Suprapubic skin (tissue), 4 donors: ENCODE measurements at places on chromosomes 6 and 20. TPM values are rescaled to one million over a fixed set of nuclear protein-coding genes. Genes with fewer than 3 reads are reported as not detected.

Gene FAM209A
- total RNA-seq, result not detected

- no peak for DNase-seq
These were observed 48.7 kb upstream of the CLVS2 start for GRCh38 chr6:122947355-122947754.

DNA sequence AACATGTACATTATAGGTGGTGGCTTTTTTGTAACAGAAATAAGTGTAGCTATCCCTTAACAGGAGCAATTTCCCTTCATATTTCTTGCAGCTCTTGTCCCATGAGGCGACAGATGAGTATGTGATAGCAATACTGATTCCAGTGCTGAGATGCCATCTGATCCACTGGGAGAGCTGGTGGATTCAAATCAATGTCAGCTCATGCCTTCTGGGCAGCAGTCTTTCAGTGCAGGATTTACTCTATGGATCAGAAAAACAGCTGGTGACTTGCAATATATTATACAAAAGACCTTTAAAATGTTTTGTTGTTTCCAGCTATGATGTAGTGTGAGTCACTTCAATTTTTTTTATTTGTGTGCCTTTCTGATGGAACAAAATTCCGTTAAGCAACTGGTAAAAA is 259.9 kb upstream of the SASH1 start:
- no peak for DNase-seq

DNA sequence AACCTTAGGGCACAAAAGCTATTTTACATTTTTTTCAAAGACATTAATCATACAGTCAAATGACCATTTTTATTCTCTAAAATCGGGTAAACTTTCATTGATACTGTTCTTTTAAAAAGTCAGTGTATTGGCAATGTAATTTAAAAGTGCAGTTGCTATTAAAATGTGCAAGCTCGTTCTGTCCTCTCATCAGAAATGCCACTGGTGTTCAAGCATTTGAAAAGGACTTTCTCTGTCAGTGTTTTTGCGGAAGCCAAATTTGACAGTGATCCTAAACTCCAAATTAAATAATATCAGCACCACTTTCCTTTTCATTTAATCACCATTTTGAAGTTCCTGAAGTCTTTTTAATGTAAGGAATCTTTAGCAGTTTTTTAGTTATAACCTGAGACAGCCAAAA is 69.6 kb downstream of the AFG1L start:
- DNase-seq, result no peak

DNA sequence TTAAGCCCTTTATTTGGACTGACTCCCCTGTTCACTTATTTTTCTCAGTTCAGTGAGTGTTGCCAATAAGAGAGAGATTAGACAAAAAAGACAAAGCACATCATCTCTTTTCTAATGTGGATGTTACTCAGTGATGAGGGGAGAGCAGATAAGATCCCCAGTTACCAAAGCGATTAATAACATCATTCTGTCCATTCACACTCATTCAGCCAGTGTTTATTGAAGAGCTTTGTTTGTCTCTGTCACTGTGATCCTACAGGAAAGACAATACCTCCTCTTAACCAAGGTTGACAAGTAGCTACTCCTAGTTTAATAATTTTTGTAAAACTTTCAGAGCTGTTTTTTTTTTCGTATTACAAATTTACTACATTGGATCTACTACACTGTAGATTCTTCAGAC is 163.0 kb downstream of the EYA4 start:
- DNase-seq, result no peak

DNA sequence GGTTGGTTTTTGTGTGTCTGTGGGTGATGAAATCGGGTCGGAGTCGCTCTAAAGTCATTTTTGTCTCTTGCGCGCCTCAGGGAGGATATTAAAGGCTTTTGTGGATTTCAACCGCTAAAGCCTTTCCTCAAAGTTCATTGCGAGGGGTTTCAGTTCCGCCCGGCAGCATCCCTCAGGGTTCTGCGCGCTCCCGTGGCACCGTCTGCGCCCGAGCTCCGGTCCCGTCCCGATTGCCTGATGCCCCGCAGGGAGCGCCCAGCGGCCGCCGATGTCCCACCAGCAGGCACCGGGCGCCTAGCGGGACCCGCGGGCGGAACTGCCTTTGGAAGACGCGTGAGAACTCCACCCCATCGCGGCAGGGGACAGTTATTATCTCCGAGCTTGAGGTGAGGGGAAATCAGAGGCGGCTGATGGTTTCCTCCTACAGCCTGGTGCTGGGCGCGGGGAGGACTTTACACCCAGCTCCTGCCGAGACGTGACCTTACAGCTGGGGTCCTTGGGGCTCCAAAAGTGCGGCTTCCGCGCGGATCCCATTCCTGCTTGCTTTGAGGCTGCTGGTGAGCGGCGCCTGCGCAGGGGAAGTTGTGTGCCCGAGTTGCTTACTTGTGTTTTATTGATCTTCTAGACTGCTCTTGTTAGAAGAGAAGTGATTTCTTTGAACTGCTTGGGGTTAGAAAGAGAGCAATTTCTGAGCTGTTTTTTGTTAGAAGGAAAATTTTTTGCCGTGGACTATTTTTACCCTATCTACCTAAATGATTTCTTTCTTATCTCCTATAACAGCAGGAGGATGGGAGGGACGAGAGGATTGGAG is 27.1 kb downstream of the ULBP1 start:
- peak; percentile 58 for DNase-seq

Gene PPIL6
- 4.5 TPM for total RNA-seq

Gene SOX18
- total RNA-seq, result 3.9 TPM

Gene NMBR
- total RNA-seq, result not detected

- no peak for DNase-seq
These were observed 138.7 kb upstream of the SASH1 start for GRCh38 chr6:148203970-148204369.

- DNase-seq, result no peak
These were observed 26.0 kb upstream of the C6orf62 start for GRCh38 chr6:24744911-24745310.

DNA sequence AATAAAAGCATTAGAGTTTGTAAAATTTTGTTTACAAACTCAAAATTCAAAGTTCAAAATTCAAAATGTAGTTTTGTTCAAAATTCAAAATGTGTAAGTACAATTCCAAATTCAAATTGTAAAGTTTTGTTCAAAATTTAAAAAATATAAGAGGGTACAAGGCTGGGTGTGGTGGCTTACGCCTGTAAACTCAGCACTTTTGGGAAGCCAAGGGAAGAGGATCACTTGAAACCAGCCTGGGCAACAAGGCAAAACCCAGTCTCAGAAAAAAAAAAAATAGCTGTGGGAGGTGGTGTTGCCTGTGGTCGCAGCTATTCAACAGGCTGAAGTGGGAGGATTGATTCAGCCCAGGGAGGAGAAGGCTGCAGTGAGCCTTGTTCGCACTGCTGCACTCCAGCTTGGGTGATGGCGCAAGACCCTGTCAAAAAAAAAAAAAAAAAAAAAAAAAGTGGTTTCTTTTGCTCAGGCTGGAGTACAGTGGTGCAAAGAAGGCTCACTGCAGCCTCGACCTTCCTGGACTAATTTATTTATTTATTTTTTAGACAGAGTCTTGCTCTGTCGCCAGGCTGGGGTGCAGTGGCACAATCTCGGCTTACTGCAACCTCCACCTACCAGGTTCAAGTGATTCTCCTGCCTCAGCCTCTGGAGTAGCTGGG is 5.4 kb upstream of the ZBTB12 start:
- no peak for DNase-seq

GRCh38 chr6:84524636-84525035 is 239.8 kb downstream of the TBX18 start:
- DNase-seq, result no peak

- no peak for DNase-seq
These were observed 27.1 kb downstream of the RAB44 start for GRCh38 chr6:36724514-36725390.

DNA sequence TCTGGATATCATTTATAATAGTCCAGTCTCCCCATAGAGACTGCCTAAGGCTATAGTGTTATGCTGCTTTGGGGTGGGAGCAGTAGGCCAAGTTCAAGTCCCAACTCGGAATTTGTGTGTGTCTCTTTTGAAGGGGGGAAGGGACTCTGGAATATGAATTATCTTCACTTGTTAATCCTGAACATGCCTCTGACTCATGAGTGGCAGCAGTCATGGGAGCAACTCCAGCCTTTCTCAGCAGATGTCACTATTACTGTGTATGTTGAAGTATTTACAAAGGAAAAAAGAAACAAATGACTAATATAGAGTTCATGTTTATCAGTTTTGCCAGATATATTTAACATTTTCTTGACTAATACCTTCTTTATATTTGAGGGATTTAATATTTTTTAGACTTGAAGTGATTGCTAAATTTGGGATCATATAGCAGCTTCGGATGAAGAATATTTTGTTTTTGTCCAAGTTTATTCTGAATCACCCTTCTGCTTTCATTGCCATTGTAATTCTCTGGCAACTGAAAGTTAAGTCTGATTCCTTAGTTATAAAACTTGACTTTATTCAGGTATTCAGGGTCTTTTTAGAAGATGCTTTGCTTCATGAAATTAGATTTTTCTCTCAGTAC is 23.4 kb downstream of the FAM217A start:
- no peak for DNase-seq

- DNase-seq, result no peak
These were observed 418.6 kb downstream of the CDKAL1 start for GRCh38 chr6:20952699-20953474.

DNA sequence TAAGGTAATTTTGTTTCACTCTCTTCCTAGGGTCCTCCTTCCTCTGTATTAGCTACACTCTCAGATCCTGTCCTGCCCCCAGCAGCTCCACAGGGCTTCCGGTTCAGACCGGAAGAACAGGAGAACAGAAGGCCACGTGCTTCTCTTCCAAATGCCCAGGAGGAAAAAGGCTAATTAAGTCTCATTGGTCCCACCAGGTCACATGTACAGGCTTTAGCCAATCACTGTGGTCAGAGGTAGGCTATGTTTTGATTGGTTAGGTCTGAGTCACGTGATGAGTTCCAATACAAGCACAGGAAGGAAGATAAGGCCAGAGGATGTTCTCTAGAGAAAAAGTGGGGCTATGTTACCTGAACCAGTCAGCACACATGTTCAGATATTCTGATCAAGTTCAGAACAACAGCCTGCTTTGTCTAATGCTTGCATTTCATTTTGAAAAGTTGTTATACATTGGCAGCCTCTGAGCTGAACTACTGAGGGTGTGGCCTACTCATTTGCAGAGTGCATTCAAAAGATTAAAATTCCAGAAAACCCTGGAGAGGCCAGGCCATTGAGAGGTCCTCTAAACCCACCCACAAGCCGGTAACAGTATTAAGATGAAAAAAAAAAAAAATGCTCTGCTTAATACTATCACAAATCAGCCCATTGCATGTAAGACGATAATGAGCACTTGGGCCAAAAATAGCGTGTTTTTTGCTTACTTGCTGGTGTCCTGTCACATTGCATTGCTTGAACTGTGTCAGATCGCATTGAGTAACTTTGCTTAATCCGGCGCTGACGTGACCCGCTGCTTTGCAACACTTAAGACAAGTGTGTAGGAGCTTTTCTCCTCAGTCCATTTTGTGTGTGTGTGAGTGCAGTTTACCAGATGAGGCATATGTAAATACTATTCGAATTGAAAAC is 170.3 kb downstream of the TSHZ2 start:
- no peak for DNase-seq

GRCh38 chr20:25278636-25279361 is 30.9 kb downstream of the PYGB start:
- peak; percentile 77 for DNase-seq

Gene SIRPD
- not detected for total RNA-seq

DNA sequence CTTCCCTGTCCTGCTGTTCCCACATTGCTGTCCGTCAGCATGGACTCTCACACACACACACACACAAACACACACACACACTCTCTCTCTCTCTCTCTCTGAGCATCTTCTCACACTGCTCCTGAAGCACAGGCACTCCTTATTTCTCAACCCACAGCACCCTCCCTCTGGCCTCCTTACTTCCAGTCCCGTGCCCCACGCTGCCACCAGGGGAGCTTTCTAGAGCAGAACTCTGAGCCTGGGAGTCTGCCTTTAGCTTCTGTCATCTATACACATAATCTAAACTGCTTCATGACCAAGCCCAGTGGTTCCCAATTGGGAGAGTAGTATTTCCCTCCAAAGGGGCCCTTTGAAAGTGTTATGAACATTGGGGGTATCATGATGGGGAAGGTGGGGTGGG is 29.1 kb downstream of the HECA start:
- DNase-seq, result no peak

DNA sequence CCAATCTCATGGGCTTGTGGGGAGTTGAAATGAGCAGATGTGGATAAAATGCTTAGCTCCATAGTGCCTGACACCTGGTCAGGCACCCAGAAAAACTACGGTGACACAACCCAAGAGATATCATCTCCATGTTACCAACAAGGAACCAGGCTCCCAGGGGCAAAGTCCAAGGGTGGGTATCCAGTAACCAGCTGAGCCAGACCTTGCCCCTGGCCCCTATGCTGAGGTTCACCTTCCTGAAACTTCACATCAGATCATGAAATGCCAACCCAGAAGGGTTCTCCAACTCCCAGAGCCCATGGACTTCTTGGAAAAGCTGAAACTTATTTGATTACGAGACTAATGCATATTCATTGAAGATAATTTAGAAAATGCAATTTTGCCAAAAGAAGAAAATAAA is 141.8 kb upstream of the KCNG1 start:
- DNase-seq, result no peak

DNA sequence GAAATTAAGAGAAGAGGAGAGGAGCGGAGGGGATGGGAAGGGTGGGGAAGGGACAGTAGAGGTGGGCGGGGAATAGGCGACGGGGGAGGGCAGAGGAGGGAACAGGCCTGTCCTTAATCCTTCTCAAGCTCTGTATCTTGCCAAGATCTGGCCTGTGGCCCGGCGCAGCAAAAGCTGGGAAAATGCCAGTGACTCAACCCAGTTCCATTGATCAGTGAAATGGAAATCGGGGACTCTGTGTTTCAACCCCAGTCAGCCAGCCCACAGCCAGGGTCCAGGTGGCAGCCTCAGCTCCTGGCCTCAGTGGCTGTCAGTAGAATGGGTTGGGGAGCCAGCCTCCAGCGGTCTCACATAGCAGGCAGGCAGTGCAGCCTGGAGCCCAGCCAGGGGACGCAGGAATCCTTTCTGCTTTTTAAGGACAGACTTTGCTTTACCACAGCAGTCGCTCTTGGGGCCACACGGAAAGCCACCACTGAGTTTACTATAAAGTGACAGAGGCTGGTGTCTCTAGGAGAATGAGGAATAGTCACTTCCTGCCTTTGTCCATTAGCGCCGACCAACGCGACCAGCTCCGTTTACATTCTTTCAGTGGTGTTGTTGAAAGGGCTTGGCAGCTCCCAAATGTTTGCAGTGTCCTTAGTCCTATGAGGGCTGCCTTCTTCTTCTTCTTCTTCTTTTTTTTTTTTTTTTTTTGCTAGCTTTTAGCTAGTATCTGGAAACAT is 128.0 kb downstream of the RIN2 start:
- no peak for DNase-seq

GRCh38 chr20:44526129-44526528 is 4.3 kb upstream of the SERINC3 start:
- no peak for DNase-seq

Gene SLC17A1
- not detected for total RNA-seq

Gene TSBP1
- total RNA-seq, result not detected
